ENCODE measurements at places on chromosomes 1 and 21. TPM values are rescaled to one million over a fixed set of nuclear protein-coding genes. Genes with fewer than 3 reads are reported as not detected.
A peak's percentile ranks its signal among the peaks of the same experiment; 100 is the strongest.

Gene TBCE
- total RNA-seq: 52.5 TPM

Gene GIPC2
- total RNA-seq: not detected

Gene KRTAP10-7
- not detected for total RNA-seq

Gene PLA2G2F
- not detected for total RNA-seq

Gene TGFB2
- 5.3 TPM for total RNA-seq

GRCh38 chr1:202659541-202659940, 50.7 kb downstream of the SYT2 start:
- DNase-seq: no peak

GRCh38 chr1:96882096-96882495, 160.5 kb downstream of the PTBP2 start:
- no peak for DNase-seq

DNA sequence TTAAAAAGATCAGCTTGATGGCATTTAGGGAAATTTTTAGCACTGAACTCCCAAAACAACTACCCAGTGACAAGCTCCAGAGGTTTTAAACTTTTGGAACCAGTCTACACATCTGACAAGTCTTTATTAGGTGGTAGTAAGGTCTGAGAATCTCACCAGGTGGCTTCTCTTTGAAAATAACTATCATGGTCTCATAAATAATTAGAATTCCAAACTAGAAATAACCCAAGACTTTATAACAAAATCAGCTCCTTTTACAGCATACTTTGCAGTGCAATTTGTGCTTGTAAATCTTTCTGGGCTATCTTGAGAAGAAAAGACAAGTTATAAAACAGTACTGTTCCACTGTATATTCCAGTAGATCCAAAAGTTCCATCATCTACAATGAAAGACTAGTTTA, 108.7 kb downstream of the LTN1 start:
- DNase-seq: no peak

DNA sequence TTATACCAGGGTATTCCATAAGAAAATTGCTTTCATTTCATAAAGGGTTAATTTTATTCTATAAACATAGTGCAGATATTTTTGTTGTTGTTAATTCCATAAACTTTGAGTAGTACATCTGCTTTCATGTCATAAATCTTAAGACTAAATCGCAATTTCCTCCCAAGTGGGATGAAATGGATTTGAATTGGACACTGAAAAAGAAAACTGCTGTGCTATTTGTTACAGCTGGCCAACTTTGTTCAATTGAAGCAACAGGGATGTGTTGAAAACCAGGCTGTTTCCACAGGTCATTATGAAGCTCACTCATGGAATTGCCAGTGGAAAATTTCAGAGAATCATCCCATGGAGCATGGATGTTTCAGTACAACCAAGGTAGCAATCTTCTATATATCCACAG, 252.5 kb upstream of the RGS18 start:
- no peak for DNase-seq

DNA sequence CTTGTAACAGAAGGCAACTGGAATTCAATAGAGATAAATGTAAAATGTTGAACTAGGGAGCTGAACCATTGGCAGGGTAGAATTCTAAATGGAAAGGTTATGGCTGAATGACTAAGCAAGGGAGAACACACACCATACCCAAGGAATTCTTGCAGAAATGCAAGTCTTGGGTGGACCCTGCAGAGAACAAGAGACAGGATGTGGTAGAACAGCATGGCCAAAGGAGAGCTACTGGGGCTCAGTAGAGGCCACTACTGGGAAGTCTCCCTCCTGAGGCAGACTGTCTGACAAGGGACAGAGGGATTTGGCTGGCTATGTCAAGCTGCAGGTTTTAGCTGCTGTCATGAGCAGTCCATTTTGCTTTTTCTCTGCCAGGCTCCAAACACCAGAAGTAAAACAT, 180.9 kb downstream of the TNR start:
- DNase-seq: no peak

- DNase-seq: no peak
These were observed 125.6 kb downstream of the SPATA46 start for GRCh38 chr1:162251102-162251501.

DNA sequence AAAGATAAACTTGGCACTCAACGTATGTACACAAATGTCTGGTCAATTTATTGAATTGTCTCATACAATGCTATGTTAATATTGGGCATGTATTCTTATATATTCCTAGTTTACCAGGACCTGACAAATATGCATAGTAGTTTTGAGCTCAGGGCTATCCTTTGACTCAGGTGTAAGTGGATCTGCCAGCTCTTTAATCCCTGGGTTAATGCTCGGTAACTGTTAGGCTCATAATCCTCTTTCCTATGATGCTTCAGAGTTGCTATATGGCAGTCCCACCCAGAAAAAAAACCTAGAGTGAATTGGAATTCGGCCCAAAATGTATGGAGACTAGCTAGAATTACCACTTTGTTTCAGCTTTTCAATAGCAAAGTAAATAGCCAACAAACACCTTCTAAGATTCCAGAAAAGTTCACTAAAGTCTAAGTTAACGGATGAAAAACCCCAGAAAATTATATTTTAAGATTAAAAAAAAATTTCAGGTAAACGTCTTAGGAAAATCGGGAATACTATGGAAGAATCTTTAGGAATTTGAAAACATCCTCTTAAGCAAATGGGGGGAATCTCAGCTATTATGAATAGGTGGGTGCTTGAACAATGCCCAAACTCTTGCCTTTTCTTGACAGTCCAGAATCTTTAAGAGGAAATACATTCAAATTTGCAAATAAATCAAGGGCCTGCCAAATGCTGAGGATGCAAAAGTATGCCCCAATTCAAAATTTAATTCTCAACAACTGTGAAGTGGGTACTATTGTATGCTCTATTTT, 10.9 kb downstream of the H3-3A start:
- no peak for DNase-seq

DNA sequence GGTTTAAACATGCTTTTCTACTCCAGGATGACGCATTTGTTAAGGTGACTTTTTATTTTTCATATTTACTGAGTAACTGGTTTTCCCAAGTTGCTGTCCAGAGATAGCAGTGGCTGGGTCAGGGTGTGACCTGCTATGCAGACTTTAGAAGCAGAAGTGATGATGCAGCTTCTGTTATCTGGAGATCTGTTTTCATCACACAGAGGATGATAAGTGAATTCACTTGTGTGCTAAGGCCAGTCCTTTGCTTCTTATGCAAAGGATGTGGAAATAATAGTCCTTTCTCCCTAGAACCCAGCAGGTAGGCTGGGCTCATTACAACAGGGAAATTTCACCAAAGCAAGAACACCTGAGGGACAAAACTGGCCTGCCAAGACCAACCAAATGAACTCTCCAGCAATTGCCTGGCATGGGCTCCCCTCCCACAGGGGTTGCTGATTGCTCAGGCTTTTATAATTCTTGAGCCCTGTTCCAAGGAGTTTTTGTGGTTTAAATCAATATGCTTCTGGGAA, 97.8 kb upstream of the LPGAT1 start:
- peak; percentile 73 for DNase-seq

DNA sequence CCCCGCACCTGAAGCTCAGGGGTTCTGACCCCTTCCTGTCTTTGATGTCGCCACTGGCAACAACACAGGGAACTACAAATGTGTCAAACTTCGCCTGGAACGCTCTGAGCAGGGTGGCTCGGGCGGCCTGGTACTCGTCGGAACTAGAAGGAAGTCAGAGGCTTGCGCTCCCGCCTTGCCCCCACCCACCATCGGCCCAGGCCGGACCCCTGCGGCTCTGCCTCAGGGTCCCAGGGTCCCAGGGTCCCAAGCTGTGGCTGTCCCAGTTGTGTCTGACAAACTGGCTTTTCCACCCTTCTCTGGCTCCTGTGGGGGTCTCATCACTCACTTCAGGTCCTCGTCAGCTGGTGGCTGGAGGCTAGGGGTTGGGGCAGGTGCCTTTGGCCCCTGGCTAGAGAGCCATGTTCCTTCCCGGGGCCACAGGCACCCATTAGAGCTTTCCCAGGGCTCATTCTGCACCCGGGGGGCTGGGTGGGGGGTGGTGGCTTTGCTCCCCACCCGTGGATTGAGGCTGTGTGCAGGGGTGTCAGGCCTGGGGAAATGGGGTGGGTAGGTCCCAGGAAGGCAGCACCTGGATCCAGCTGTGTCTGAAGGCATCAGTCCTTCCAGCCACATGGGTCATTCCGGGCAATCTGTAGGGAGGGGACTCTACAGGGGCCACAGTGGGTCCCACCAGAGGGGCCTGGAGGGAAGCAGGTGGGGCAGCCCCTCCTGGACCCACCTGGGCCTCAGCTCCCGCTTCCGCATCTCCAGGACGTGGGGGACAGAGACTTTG, 8.0 kb upstream of the TMEM52 start:
- no peak for DNase-seq

DNA sequence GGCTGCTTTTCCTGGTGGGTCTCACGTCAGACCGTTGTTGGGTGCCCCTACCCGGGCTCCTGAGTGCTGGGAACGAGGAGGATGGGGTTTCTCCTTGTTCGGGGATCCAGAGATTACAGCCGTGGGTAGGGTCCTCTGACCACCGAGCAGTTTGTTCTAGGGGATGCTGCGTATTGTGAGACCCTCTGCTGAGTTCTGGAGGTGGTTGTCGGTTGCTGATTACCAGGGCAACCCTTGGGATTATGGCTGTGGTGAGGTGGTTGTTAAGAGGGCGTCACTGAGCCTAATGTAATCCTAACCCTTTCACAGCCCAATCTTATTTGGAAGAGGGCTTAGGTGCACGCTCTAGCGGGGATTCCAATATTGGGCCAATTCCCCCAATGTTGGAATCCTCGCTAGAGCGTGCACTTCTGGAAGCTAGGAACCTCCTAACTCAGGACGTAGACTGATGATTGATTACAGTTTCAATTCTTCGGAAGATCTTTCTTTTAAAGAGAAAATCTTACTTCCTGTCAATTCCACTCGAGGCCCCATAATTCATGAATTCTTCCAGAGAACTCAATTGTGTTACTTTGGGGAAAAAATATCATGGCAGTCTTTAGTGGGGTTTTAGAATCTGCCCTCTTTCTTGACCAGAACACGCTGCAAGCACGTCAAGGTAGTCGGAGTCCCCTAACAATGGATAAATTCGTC, 483 bp downstream of the TCEANC2 start:
- DNase-seq: no peak

DNA sequence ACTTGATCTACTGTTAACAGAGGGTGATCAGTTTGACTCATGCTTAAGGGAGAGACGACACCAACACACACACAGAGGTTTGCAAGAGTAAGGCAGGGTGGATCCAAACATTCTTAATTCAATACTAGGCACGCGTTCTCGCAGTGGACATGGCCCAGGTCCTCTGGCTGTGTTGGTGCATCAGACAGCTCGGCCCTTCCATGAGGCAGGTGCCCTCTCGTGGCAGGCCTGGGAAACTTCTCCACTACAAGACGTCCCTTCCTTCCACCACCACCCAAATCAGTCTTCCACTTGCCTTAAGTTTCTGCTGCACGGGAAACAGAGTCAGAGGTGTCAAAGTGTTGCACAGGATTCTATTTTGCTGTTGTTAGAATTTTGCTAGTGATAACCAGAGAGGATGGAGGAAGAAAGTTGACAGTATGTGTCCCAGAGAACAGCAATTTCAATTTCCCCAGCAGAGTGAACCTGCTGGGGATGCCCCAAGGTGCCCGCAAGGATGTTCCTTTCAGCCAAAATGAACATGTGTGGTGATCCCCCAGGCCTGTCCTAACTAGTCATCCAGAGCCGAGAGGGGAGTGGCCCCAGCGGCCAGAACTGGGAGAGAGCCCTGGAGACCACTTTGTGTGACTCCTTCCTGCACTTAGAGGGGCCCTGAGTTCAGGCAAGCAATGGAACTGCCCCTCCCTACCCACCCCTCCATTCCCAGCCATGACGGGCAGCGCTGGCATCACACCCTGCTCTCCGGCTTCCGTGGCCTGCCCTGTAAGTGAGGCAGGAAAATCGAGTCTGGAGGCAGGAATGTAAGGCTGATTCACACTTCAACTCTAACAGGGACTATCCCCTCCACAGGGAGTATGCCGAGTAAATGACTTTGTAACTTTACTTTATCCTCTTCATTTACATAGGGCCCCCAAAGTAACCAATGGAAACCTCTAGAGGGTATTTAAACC, 34.8 kb downstream of the MX1 start:
- peak; percentile 57 for DNase-seq

DNA sequence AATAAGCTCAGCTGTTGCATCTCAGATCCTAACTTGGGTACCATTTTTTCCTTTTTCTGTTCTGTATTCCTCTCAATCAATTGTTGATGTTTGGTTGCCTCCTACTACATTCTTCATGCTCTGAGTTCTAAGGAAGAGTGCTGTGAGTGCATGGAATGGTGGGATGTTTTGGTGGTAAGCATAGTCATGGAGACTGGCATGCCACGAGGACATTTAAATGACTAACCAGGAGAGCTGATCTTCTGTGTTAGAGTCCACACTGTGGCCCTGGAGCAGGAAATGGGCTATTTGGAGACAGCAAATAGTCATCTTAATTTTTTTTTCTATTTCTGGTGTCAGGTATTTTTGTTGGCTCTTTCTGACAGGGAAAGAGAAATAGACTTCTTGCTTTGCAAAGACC, 69.5 kb upstream of the HSD17B7 start:
- DNase-seq: no peak

DNA sequence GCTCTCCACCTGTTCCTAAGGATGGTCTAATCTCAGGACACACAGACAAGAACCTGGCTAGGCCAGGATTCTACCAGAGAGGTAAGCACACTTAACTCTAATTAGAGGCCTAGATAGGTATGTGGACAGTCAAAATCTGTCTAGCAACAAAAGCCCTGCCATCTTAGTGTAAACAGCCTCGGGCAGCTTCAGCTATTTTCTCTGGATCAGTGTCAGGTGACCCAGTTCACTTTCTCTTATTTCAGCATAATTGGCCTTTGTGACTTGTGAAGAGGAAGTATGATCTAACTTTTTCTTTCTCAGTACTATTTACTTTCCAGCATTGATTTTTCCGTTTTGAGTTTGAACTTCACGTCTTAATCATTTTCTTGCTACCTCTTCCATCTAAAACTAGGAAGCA, 217.7 kb downstream of the CRB1 start:
- peak; percentile 40 for DNase-seq

- peak; percentile 40 for DNase-seq
These were observed 2.6 kb upstream of the SAMD13 start for GRCh38 chr1:84298684-84299535.

DNA sequence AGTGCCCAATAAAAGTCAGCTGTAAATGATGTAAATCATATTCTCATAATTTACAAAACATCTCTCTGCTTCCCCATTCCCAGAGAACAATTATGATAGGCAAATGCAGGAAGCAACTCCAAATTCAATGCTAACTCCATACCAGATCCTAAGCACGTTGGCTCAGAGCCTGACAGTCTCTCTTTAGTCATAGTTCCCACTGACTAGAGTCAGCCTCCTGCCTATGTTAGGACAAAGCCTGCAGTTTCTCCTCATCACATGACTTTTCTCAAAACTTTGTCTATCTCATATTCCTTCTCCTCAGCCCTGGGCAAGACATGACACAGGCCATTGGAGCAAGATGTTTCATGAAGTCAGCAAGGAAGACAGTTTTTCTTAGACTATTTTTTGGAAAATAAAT, 101.5 kb upstream of the COL24A1 start:
- peak; percentile 4 for DNase-seq

GRCh38 chr1:1540090-1540817, at the start of gene TMEM240:
TMEM240 (minus strand) TSS chr1:1540624; CDS start chr1:1540346, 278 bp downstream.
- DNase-seq: no peak

GRCh38 chr1:154845174-154845573, 24.9 kb downstream of the KCNN3 start:
- no peak for DNase-seq

- DNase-seq: no peak
These were observed 68.2 kb downstream of the POFUT2 start for GRCh38 chr21:45219517-45219916.

Data from MCF 10A (cell line).